ENCODE measurements at places on chromosomes 7 and 10.

DNA sequence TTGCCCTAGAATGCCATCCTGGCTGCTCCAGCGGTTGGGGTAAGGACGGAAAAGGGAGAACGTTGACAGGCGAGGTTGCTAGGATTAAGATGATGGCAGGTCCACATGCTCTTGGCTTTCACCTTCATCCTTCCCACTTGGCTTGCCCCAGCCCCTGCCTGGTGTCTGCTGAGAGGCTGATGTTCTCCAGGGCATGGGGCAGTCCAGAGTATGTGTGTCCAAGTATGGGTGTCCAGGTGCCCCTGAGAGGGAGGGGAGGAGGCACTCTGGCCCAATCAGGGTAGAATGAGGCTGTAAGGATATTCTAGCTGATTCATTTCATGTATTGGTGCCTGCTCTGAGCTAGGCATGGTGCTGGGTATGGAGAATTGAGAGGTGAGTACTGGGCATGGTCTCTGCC, 12.6 kb downstream of the NEURL1 start:
- no peak for DNase-seq

DNA sequence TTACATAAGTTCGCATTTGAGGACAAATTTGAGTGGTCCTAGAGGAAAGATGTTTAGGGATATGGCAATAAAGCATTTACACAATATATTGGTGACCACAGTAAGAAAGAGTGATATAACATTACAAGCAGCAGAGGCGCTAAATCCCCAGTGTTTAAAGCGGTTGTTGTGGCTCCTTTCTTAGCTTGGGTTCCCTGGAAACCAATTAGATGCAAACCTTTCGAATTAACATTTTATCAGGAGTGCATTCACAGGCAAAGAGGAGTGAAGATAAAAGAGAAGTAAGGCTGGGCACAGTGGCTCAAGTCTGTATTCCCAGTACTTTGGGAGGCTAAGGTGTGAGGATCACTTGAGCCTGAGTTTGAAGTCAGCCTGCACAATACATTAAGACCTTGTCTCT, 331.1 kb downstream of the BICC1 start:
- DNase-seq: no peak

- DNase-seq: no peak
Measured at GRCh38 chr7:98051118-98051744, 55.4 kb upstream of the LMTK2 start.

GRCh38 chr10:47262606-47263533, 37.1 kb upstream of the GDF10 start:
- DNase-seq: no peak

DNA sequence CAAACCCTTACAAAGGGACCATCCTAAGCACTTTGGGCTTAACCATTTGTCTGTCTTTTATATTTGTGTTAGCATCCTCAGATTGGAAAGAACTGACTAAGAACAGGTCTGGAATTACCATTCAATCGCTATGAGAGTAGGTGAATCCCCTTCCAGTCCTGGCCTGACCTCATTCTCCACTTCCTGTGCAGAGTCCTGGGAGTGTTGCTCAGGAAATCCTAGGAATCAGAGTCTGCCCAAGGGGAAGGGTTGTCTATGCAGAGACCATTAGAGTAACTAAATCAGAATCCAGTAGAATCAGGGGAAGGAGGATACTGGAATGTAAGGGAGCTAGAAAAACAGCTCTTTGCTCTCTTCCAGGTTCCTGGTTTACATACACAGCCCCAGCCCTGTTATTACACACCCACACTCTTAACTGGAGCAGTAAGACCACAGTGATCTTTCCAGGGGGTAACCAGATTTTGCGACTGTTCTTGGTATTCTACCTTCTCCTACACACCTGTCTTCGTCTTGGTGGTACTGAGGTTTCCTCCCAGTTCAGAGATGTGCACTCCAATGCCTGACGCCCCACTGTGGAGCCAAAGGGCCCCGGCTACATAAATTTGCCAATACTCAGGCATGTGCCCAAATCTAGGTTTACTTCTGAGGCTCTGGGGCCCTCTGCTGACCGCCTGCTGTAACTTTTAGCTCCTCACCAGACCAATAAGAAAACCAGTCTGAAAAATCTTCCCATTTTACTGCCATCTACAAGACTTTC, 103.7 kb downstream of the RNF216 start:
- peak; percentile 59 for DNase-seq

DNA sequence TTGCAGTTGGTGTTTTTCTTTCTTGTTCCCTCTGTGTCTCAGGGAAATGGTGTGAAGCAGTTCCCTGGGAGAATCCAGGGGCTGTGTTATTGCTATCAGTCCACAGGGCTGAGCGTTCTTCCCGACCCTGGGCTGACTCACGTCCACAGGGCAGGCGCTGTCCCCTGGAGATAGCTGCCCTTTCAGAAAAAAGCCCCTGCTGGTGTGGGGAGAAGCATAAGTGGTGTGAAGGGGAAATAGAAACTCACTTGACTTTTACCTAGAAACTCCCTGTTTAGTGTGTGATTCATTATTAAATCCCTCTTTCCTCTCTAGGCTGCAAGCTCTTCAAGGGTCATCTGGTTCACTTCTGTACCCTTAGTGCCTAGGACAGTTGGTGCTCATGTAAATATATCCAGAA, 63.3 kb upstream of the SMNDC1 start:
- no peak for DNase-seq

- no peak for DNase-seq
Measured at GRCh38 chr7:79304711-79305110, 148.8 kb downstream of the MAGI2 start.

- no peak for DNase-seq
Measured at GRCh38 chr10:23367896-23368595, 23.4 kb upstream of the C10orf67 start.

GRCh38 chr10:17086865-17087367, 42.7 kb downstream of the CUBN start:
- no peak for DNase-seq

- no peak for DNase-seq
Measured at GRCh38 chr7:30185496-30185895, 50.7 kb downstream of the MTURN start.

DNA sequence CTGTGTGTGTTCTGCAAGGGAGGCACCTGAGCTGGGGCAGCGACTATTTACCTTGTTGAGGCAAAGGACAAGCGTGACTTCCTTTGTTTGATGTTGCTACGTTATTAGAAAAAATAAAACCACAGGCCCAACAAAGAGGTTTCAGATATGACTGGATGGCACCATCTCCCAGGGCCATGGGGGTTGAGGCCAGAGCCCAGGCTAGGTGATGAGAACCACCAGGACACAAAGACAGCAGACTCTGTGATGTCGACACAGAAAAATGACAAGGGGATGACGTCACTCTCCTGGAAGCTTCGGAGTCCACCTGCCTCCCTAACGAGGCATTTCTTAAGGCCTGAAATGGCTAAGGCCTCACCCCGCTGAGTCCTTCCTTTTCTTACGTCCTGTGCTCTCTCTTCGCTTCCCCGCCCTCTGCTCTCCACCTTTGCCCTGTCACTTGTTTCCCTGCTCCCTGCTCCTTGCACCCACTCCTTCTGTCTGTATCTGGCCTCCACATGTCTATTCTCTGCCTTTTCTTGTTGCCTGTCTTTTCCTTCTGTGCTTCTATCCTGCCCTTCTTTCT, 83.0 kb upstream of the ADRB1 start:
- DNase-seq: no peak

DNA sequence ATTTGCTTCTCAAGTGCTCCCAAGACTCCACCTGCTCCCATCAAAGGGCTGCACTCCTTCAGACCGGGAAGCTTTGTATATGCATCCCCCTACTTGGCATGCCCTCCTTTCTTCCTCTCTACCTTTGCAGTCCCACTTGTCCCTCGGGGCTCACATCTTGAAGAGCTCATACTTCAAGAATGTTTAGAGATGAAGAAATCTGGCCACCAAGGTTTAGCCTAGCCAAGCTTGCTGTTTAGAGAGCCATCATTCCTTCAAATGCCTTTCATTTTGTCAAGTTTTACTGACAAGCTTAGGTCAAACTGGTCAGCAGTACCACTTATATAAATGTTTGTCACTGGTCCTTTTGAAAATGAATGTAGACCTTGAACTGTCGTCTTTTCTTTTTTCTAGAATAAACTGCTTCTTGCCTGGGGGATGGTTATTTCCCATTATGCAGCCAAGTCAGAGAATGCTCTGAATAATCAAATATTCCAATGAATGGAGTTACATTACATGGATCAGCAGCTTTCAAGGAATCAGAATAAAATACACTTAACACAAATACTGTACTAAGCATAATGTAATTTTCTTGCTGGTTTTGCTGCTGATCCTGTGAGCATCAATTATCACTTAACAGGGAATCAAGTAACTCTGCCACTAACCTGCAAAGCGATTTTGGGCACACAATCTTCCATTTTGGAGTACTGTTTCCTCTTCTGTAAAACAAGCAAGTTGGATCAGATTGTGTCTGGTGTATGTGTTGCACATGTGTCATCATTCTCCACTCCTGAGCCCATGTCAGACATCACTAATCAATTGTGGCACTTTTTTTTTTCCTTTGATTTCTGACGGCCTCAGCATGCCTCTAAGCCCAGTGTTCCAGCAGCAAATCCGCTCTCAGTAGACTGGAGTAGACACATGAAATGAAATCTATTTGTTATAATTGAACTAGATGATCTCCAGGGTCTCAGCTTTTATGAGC, 357.9 kb downstream of the PTEN start:
- no peak for DNase-seq

DNA sequence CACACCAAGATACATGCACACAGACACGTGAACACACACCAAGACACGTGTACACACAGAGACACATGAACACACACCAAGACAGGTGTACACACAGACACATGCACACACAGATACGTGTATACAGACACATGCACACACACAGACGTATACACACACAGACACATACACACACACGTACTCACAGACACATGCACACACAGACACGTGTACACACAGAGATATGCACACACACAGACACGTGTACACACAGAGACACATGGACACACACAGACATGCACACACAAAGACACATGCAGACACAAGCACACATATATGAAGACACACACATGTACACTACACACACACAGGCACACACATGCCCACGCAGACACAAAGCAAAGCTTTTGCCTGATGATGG, 134.6 kb downstream of the TCERG1L start:
- DNase-seq: no peak

- no peak for DNase-seq
Measured at GRCh38 chr7:135197906-135198655, 13.2 kb downstream of the WDR91 start.

- DNase-seq: no peak
Measured at GRCh38 chr10:86711513-86712316, 43.4 kb downstream of the LDB3 start.

- DNase-seq: no peak
Measured at GRCh38 chr10:35460852-35461460, 124.6 kb downstream of the CCNY start.

DNA sequence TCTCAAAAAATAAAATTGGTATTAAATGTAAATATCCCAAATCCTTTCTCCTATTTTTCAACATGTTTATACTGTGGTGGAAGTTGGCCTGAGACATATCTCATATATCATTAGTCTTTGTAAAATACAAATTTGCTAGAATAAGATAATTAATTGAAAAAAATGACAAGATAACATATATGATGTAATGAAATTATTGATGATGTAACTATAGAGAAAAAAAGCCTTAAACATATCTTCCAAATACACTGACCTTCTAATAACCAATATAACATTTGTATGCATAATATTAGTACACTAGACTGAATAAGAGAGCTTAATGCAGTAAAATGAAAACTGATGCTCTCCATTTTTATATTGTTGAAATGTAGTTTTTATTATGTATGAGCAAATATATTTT, 104.3 kb downstream of the PRKG1 start:
- no peak for DNase-seq

DNA sequence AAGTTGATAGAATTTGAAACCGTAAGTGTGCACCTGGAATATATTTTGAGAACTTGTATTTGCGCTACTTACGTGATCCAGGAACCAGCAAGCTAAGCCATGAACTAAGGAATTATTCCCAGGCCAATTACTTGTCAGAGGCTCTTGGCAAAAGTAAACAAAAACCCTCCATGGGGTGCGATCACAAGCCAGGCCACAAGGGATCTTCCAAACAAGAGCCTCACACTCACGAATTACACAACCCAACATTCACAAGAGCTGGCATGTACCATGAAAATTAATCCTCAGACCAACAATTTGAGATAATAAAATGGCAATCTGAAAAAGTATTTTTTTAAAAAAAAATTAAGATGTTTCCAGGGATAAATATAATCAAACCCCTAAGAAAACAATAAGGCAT, 467.0 kb upstream of the AKR1E2 start:
- no peak for DNase-seq

DNA sequence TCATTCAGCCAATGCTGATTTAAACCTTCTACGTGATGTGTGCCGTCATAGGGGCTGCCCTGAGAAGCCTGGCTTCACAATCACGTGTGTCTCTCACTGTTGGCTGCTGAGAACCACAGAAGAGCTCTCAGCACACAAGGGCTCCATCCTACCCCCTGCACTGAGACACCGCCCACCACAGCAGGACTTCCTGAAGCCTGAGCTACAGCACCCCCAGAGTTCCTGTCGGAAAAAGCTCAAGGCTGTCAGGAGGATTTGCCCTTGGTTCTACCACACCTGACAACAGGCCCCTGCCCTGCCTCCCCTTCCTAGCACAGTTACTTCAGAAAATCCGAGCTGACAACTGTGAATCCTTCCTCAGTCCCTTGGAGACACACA, 191.9 kb downstream of the MAD1L1 start:
- no peak for DNase-seq

Measured in amniotic stem cell (primary cell).